ENCODE measurements at places on chromosomes 7 and 10. TPM values are rescaled to one million over a fixed set of nuclear protein-coding genes. Genes with fewer than 3 reads are reported as not detected.

Gene DUS4L
- polyA plus RNA-seq = 16.1 TPM

Gene SH2D4B
- 0.14 TPM for polyA plus RNA-seq

Gene LHFPL3
- polyA plus RNA-seq = 8.5 TPM

Gene SPDYE6
- polyA plus RNA-seq = 0.16 TPM

Gene SCART1
- polyA plus RNA-seq = 1.4 TPM

Gene SLC35G1
- 7.6 TPM for polyA plus RNA-seq

Gene SPDYE1
- polyA plus RNA-seq = 0.80 TPM

Gene CTTNBP2
- polyA plus RNA-seq = 5.0 TPM

Gene PARD3
- 63.3 TPM for polyA plus RNA-seq

Gene ENTPD1
- polyA plus RNA-seq = 23.5 TPM

Gene EBLN1
- not detected for polyA plus RNA-seq

All from left renal pelvis (tissue), 4 donors.